ENCODE measurements at places on chromosomes 12 and 14.

- DNase-seq: peak; percentile 18
These were observed 75.2 kb upstream of the TMCC3 start for GRCh38 chr12:94725375-94726168.

DNA sequence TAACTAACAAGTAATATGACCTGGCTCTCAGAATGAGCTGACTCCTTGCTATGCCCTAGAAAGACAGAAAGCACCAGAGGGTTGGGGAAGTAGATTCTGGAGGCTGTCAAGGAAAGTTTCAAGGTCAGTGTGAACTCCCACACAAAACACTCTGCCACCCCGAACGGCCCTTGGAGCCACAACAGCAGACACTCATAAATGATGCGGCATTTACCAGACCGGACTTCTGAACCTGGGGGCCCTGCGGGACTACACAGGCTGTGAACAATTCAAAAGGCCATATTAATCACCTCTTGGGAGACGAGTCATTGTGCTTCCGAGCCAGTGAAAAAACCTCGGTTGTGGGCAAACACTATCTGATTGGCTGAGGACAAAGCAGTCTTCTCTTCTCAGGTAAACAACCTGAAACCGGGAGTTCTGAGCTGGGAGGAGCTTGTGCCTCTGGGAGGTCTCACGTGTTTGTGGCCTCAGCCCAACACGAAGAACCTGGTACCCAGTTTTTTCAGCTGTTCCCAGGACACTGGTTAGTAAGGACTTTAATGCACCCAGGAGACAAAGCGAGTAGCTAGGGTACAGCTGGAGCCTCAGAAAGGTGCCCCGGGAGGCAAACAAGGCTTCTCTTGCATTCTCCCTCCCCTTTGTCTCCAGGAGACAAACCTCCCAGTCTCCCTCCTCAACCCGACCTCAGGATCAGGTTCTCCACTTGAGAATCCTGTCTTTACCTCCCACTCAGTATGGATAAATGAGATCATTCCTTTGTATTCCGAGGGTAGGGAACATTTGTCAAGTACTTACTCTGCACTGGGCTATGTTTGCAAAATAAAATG, 35.3 kb downstream of the VWF start:
- no peak for DNase-seq

DNA sequence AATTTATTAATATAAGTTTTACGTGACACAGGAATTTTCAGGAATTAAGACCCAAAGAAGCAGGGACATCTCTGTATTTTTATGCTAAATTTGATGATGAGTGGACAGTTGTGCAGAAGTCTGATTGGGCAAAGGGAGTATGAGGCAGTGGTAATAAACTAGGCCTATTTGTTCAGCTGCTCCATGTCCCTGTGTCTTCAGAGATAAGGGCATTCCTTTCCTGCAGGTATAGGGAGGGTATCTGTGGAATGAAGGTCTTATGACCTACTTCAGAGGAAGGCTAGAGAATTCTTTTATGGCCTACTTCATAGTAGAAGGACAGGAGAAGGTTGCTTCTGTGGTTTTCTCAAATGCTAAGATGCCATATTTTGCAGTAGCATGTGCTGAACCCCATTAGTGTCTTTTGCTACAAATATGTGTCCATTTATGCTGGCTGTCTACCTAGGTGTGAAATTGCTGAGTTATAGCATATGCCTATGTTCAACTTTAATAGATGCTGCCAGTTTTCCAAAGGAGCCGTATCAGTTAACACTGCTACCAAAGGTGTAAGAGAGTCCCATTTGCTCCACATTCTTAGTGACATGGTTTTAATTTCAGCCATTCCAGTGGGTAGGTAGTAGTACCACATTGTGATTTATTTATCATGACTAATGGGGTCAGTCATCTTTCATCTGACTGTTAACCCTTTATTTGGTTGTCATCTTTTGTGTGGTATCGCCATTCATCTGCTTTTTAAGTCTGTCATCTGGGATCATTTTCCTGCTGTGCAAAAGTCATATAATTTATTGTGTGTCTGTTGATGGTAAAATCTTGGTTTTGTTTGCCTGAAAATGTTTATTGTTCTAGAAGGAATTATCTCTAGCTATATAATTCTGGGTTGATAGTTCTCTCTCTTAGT, 410.7 kb upstream of the RGS6 start:
- DNase-seq: no peak

DNA sequence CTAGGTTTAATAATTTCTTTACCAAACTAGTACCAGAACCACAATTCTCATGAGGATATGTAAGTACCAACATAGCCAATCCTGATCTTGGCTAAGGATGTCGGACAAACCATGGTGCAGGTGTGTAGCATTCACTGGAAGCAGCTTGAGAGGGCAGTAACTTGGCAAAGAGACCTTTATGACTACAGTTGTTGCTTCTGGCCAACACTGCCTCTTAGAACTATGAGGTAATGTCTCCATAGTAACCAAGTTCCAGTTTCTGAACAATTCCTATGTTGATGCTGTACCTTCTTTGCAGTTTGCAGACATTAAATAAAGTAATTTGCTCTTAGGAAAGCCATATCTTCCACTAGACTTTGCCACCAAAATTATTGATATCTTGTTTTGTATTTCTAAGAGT, at the start of gene LMNTD1:
TSS of gene LMNTD1 (minus strand) at position 186 of the 400 bp plus-strand sequence. CDS start 324 bp downstream, outside the sequence.
- DNase-seq: peak; percentile 55

DNA sequence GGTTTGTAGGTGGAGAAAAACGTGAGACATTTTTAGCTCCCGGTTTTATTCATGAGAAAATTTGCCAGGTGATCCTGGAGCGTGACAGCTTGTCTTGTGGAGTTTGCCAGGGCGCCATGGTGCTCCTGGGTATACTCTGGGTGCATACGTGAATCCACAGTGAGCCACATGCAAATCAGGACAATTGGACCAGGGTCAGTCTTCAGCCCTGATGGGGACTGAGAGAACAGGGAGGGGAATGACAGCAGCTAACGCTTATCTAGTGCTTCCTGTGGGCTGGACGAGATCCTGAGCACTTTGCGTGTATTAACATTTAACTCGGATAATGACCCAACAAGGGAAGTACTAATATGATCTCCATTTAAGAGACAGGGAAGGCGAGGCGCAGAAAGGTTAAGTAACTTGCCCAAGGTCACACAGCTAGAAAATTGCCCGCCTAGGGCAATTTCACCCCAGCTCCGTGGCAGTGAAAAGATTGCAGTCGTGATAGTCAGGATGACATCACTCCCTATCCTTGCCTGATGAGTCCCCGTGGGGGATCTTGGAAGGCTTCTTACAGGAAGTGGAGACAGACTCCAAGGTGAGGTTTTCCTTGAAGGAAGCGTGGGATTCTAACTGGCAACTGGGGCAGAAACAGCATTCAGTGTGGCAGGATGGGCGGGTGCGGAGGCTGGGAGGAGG, 118.4 kb upstream of the NCOR2 start:
- no peak for DNase-seq

DNA sequence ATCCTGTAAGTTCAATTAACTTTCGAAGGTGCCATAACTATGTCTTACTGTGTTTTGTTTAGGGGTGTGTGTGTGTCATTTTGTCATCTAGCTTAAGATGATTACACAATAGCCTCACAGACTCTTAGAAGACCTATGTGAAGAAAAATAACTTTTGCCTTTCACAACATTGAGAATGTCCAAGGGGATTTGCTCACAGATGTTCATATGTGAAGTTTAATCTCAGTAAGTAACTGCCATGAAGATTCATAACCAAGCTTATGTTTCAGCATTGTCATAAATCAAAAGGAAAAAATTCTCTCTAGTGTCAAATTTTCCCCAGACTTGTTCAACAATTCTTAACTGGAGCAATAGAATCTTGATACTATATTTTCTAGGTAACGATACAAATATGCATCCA, 226.1 kb upstream of the PRKD1 start:
- DNase-seq: no peak

- no peak for DNase-seq
These were observed 72.0 kb downstream of the NUMB start for GRCh38 chr14:73386342-73386741.

GRCh38 chr12:57864442-57865083, 18.0 kb upstream of the CTDSP2 start:
- DNase-seq: no peak

DNA sequence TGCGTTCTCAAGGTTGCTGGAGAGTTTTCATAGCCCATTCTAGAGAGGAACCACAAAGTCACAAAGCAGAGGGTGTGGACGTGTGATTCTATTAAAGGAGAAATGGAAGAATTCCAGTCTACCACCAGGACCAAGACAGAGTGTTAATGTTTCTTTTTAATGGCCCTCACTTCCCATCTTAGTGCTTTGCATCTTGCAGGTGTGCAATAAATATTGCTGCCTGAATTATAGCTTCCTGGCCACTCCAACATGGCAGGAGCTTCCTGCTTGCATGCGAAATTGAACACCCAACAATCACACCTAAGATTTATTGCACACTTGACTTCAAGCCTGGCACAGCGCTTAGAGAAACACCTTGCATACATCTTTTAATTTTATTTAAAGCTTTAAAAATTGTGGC, 22.4 kb upstream of the PPP1CC start:
- no peak for DNase-seq

DNA sequence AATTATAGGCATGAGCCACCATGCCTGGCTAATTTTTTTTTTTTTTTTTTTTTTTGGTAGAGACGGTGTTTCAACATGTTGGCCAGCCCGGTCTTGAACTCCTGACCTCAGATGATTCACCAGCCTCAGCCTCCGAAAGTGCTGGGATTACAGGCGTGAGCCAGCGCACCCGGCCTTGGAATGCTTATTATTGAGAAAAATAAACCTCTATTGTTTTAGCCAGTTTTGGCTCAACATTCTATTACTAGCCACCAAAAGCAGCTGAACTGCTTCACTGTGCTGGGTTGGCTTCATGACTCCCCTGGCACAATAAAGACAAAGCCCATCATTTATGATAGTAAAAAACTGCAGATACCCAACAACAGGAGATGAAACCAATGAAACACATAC, 93.5 kb upstream of the CEP83 start:
- DNase-seq: peak; percentile 49
